ENCODE measurements at places on chromosomes 12 and 14.
A peak's percentile ranks its signal among the peaks of the same experiment; 100 is the strongest.

- no peak for DNase-seq
Observed at GRCh38 chr14:104998801-104999200, 13.2 kb downstream of the CLBA1 start.

GRCh38 chr12:54584128-54584527, 4.3 kb downstream of the PPP1R1A start:
- DNase-seq, result no peak

GRCh38 chr12:59452746-59453145, 143.1 kb upstream of the SLC16A7 start:
- no peak for DNase-seq

- no peak for DNase-seq
Observed at GRCh38 chr12:120820884-120821510, 83.2 kb downstream of the SPPL3 start.

GRCh38 chr12:91542067-91542466, 359.4 kb upstream of the DCN start:
- DNase-seq, result peak; percentile 1

GRCh38 chr14:19878029-19878642, 3.2 kb downstream of the OR4K2 start:
- no peak for DNase-seq

DNA sequence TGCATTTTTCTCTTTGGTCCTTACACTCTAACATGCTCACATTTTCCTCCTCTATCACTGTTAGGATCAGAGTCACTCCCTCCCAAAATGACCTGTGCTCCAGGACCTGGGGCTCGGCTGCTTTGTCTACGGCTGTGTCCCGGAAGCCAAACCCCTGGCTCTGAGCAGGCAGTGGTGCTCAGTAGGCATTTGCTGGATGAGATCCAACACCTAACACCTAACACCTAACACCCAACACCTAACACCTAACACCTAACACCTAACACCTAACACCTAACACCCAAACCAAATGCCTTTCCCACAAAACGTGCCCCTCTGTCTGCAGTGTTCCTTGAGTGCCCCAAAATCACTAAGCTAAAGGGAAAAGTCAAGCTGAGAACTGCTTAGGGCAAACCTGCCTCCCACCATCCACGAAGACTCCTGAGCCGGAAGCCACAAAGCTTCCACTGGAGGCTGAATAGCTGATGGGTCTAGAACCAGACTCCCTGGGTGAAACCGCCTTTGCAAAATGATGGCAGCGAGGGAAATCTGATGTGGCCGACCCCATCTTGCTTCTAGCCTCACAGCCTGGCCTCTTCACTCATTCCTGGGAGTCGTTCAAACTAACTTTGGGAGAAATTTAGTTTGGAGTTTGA, 29.2 kb downstream of the HSP90AA1 start:
- DNase-seq, result no peak
